H1 (cell line): ENCODE measurements at places on chromosomes 7 and 10.
A peak's percentile ranks its signal among the peaks of the same experiment; 100 is the strongest.

DNA sequence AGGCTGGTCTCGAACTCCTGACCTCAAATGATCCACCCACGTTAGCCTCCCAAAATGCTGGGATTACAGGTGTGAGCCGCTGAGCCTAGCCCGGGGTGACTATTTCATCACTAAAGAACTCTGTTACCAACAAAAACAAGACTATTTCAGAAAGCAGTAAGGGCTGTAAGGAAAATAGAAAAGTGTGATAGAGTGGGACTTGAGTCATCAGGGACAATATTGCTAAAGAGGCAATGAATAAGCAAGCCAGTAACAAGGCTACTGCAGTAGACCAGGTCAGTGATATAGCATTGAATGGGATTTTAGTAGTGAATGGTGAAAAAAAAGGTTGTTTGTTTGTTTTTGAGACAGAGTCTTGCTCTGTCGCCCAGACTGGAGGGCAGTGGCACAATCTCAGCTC lies 51.7 kb downstream of the SVOPL start:
- H3K36me3 ChIP-seq = no peaks in the 10 kb centered on the region
- no peak overlapping the region for H3K4me3 ChIP-seq
- no peak overlapping the region for H3K27ac ChIP-seq
- no peak for DNase-seq

- no peak overlapping the region for H3K27ac ChIP-seq
- H3K36me3 ChIP-seq = no peaks in the 10 kb centered on the region
- DNase-seq = no peak
- no peaks in the 10 kb centered on the region for H3K27me3 ChIP-seq
Observed at GRCh38 chr10:129868449-129869035, 95.5 kb downstream of the EBF3 start.

DNA sequence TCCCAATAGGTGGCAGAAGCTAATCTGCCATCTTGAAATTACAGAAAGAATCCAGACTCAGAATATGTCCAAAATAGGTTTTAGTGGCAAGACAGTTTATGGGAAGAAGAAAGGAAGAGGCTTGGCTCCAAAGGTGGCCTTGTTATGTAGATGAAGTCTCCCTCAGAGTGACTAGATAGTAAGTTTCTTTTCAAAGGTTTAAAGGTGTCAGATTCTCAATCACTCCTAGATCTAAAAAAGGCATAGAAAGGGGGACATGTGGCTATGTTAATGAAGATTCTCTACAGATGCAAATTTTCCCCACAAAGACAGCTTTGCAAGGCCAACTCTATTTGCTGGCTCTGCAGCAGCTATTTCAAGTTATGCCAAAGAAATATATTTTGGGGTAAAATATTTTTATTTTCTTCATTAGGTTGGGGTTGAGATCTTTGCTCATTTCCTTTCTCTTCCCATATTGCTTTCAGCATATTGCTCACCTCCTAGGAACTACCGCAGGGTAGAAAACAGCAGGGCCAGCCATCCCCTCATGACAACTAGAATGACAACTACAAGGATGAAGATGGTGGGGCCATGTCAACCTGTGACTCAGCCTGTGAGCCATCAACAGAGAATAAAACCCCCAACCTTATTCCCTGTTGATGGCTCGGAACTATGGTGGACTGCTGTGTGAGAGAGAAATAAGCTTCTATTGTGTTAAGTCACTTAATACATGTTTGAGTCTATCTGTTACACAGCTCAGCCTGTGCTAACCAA lies 274.0 kb upstream of the GALNT17 start:
- DNase-seq = no peak
- H3K4me3 ChIP-seq = peak overlapping the region; percentile 33; the same call in 1 of the 2 replicates
- peak overlapping the region; percentile 24; the same call in 1 of the 2 replicates for H3K27ac ChIP-seq

DNA sequence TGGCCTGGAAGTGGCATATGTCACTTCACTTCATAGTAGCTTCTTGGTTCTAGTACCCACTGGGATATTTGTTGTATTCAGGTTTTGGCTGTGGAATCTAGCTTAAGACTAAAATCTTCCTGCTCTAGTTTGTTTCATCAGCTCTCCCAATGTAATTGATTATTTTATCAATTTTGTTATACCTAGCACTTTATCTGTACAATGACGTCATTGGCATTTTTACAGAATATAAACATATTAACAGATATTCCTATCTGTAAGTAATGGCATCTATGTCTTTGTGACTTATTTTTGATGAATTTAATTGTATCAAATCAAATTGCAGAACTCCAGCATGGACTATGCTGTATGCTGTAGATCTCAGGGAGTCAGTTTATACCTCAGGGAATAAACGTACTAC lies 19.7 kb downstream of the KIAA1217 start:
- no peak overlapping the region for H3K27ac ChIP-seq
- no peaks in the 10 kb centered on the region for H3K36me3 ChIP-seq
- no peak overlapping the region for H3K4me3 ChIP-seq
- DNase-seq = no peak

DNA sequence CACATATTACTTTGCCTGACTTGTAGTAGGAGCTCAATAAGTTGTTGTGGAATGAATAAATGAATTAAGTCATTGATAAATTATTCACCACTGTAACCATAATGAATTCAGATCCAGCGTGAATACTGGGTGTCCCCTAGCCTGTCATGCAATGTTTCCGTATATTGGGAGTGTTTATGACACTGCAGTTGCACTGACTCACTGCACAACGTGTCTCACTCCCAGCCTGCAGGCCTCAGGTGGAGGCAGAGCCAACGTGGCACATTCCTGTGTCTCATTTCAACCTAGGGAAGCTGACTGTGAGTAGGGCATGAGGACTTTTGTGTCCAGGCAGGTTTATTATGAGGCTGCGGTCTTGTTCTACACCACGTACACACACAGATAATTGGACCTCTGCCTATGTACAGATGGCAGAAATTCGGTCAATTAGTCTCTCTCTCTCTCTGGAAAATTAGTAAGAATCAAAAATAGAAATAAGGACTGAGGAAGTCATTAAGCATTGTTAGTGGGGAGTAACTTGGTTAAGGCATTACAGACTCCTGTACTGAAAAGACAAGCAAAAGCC lies 299.1 kb upstream of the IGFBP3 start:
- H3K4me3 ChIP-seq = no peak overlapping the region
- no peak overlapping the region for H3K27ac ChIP-seq
- H3K4me1 ChIP-seq = no peaks in the 10 kb centered on the region
- no peaks in the 10 kb centered on the region for H3K27me3 ChIP-seq
- H3K36me3 ChIP-seq = no peaks in the 10 kb centered on the region

DNA sequence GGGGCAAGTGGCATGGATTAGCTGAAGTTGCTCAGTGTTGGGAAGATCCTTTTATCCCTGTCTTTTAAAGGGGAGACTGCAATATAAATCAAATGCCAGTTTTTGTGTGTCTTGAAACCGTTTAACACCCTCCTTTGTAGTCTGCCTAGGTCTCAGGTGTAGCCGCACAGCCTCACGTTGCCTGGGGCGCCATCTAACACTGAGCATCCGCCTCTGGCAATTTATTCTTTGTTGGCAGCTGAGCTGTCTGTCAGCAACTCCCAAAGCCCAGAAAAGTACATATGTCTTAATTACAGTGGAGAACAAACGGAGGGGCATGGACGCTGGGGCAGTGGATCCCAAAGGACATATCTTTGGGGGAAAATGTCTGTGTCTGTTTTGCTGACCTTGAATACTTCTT lies 254.7 kb downstream of the STK31 start:
- no peaks in the 10 kb centered on the region for H3K36me3 ChIP-seq
- H3K4me1 ChIP-seq = peaks cover 11% of the 10 kb centered on the region; the same call in 1 of the 2 replicates
- H3K4me3 ChIP-seq = no peak overlapping the region
- DNase-seq = no peak
- no peak overlapping the region for H3K27ac ChIP-seq

DNA sequence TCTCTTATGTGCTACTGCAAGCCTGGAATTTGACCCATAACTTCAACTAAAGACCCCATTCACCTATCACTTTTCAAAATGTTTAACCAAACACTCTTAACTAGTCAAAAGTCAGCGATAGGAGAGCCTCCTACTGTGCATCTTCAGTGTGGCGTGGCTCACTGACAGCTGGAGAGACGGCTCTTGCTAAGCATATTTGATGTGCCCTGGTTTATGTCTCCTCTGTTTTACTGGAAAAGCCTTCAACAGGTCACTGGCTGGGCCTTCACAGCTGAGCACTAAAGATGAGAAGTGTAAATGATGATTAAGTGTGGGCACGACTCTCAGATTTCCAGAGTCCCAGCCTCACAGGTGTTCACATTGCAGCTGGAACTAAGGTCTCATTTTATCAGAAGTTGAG lies 472.1 kb downstream of the SEMA3D start:
- no peak for DNase-seq
- no peaks in the 10 kb centered on the region for H3K36me3 ChIP-seq
- no peaks in the 10 kb centered on the region for H3K27me3 ChIP-seq
- no peak overlapping the region for H3K4me3 ChIP-seq
- H3K4me1 ChIP-seq = no peaks in the 10 kb centered on the region
- H3K27ac ChIP-seq = no peak overlapping the region

DNA sequence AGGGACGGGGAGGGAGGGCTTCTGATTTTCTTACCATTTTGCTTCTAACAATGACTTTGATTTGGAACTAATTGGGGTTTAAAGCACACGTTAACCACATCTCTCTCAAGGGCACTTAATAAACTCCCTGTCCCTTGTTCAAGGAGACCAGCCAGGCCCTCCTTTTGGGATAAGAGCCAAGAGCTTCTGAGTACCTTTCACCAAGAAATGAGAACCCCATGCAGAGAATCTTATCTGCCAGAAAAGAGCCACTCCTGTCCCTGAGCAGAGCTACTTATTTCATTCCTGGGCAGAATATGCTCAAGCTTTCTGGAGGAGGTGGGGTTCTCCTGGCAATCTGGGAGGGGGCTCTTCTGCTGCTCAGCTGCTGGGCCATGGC lies 574.6 kb downstream of the GALNT17 start:
- H3K27me3 ChIP-seq = no peaks in the 10 kb centered on the region
- H3K36me3 ChIP-seq = no peaks in the 10 kb centered on the region
- DNase-seq = no peak
- H3K27ac ChIP-seq = no peak overlapping the region
- H3K4me3 ChIP-seq = no peak overlapping the region

DNA sequence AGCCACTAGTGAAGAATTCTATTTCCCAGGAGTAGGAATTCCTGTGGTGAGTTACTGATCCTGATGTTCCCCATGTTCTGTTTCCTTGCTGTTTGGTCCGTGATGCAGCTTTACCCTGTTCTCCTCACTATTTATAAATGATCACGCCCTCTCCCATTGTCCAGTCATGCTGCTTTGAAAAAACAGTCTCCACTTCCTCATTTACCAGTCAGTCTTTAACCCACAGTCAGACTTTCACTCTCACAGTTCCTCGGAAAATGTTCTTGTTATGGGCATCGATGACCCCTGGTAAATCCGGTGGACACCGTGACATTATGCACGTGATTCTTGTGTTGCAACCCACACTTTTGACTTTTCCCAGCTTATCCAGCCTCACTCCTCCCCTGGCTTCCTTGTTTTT lies 14.4 kb downstream of the SCIN start:
- no peak overlapping the region for H3K4me3 ChIP-seq
- H3K36me3 ChIP-seq = no peaks in the 10 kb centered on the region
- no peaks in the 10 kb centered on the region for H3K4me1 ChIP-seq
- no peak for DNase-seq
- no peak overlapping the region for H3K27ac ChIP-seq

GRCh38 chr7:100483090-100483721 lies 521 bp upstream of the NYAP1 start:
- DNase-seq = peak; percentile 97
- no peaks in the 10 kb centered on the region; the same call in 1 of the 2 replicates for H3K36me3 ChIP-seq
- H3K4me3 ChIP-seq = peak overlapping the region; percentile 68
- no peaks in the 10 kb centered on the region for H3K27me3 ChIP-seq

- no peaks in the 10 kb centered on the region for H3K27me3 ChIP-seq
- no peak for DNase-seq
- H3K36me3 ChIP-seq = no peaks in the 10 kb centered on the region
- no peak overlapping the region for H3K4me3 ChIP-seq
- H3K4me1 ChIP-seq = no peaks in the 10 kb centered on the region
Observed at GRCh38 chr7:47150497-47151260, 431.2 kb downstream of the TNS3 start.

- DNase-seq = no peak
- no peaks in the 10 kb centered on the region for H3K36me3 ChIP-seq
- H3K27ac ChIP-seq = no peak overlapping the region
Observed at GRCh38 chr7:35259523-35259908, 5.6 kb upstream of the TBX20 start.

- H3K27me3 ChIP-seq = no peaks in the 10 kb centered on the region
- no peak overlapping the region for H3K4me3 ChIP-seq
- H3K36me3 ChIP-seq = no peaks in the 10 kb centered on the region
Observed at GRCh38 chr10:76840802-76841201, 796.8 kb downstream of the KCNMA1 start.
